Glutamatergic neuron (in vitro differentiated cells): ENCODE measurements at places on chromosomes 7 and 10.

GRCh38 chr10:121516093-121516865, 82.0 kb downstream of the FGFR2 start:
- no peak for DNase-seq

- no peak for DNase-seq
These were observed 141.9 kb downstream of the RPS24 start for GRCh38 chr10:78175444-78176015.

DNA sequence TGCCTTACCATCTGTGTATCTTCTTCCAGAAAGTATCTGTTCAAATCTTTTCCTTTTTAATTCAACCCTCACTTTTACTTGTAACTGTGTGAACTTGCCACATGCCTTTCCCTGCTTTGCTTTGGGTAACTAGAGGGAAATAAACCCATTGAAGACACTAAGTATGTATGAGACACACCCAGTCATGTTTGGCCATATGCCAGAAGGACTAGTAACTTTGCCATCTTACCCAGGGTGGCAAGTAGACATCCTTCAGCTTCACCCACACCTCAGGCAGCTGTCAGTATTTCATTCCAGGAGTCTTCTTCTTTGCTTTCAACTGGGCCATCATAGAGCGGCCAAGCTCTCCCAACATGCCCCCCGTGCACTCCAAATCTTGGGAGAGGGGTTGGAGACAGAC, 323.1 kb downstream of the TNS3 start:
- DNase-seq, result no peak

- DNase-seq, result no peak
These were observed 312.6 kb upstream of the BMPER start for GRCh38 chr7:33592718-33593117.

DNA sequence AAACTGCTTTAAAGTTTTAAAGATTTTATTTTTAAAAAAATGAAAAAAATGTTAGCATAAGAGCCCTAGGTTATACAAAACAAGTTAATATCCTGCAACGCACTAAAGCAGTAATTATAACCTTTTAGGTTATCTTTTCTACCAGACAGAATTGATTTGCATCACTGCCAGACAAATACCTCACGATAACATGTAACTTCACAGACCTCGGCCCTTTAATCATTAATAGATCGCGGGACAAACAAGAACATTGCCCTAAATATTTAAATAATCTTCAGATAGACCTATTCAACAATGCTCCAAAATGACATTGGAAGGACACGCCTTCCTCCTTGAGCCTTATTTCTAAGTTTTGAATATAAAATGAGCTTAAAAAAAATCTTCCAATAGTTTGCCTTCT, 23.8 kb upstream of the C7orf33 start:
- DNase-seq, result no peak

DNA sequence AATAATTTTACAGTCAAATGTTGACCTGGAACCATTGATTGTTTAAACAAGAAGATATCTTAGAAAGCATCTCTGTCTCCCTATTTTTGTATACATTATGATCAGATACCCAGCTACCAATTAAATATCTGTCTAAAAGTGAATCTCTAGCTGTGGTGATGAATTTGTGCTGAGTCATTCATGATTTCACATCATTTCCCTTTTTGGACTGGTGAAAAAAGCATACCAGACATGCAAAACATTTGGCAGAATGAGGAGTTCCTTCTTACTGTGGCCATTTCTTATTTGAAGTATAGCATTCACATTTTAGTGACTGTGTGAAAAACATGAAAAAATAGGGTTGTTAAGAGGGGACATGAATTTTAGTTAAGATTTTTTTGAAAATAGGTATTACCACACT, 98.0 kb upstream of the GATA3 start:
- DNase-seq, result no peak

DNA sequence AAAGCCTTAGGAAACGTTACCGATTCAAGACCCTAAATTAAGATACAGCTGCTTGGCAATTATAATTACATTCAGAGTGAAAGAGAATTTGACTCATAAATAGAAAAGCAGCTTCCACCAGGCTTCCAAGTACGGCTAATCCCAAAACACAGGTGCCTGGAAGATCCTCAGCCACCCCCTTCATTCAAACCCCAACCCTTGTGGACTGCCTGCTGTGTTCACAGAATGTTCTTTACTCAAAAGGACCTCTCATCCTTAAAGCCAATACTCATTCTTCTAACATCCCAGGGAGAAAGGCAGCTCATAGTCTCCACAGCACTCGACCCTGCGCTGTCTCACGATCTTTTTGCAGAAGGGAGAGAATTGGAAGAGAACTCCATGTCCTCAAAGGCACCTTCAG, 32.9 kb downstream of the RNF32 start:
- no peak for DNase-seq

GRCh38 chr7:41142904-41143473, 559.9 kb downstream of the INHBA start:
- no peak for DNase-seq

- DNase-seq, result no peak
These were observed 171.6 kb downstream of the HERPUD2 start for GRCh38 chr7:35523292-35523691.

- DNase-seq, result no peak
These were observed 32.4 kb upstream of the MTPN start for GRCh38 chr7:136009488-136010079.

DNA sequence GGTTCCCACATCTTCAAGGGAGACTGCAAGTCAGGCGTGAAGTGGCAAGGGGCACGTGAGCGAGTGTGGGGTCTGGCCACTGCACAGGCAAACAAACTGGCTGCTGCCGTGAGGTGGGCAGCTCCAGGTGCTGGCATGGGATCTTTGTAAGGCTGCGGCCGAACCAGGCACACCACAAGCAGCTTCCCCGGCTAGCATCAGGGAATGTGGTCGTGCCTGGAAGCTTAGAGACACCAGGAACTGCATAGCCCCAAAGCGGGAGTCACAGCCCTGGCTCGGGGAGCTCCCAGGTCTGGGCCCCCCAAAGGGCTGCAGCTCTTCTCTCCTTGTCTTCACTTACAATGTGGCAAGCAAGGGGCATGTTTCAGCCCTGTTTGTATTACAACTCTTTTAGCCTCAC, 250.9 kb upstream of the DKK1 start:
- no peak for DNase-seq

GRCh38 chr10:66795866-66796265, 130.0 kb upstream of the LRRTM3 start:
- DNase-seq, result no peak

DNA sequence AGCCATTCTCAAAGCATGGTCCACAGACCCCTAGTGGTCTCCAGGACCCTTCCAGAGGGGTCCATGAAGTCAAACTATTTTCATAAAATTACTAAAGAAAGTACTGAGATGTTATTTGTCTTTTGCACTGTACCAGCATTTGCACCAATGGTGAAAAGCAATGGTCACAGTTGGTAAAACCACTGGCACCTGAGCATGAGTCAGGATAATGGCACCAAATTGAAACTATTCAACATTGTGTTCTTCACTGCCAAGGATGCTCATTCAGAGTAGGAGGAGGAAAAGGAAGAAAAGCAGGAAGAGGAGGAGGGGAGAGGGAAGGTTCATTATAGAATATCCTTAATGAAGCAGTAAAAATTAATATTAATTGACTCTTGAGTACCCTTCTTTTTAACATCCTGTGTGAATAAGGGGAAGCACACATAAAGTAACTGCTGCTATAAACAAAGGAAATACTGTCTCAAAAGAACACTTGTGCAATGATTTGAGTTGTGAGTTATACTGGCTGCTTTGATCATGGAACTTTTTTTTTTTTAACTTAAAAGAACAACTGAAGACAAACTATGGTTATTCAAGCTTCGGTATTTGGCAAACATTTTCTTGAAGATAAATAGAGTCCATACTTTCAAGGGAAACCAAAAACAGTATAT, 60.2 kb downstream of the MPP7 start:
- no peak for DNase-seq

GRCh38 chr10:62456611-62457101, 82.5 kb downstream of the ZNF365 start:
- DNase-seq, result no peak

DNA sequence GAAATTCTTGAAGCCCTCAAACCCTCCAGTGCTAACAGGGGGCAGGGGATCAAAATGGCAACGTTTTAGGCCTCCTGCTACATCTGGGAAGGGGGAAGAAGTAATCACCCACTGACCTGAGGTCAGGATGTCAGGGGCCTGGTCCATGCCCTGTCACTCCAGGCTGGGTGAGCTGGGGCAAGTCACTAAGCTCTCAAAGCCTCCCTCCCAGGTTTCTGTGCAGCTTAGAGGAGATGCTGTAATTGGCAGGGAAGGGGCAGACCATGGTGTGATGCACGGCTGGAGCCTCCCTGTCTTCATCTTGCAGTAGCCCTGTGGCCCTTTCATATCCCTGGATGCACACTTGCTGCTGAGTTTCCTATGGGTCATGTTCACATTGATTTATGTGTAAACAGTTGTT, 27.2 kb downstream of the LEP start:
- DNase-seq, result no peak

- DNase-seq, result no peak
These were observed 35.0 kb upstream of the DGKI start for GRCh38 chr7:137881607-137882260.

GRCh38 chr10:101660256-101660655, 34.7 kb downstream of the FBXW4 start:
- no peak for DNase-seq

DNA sequence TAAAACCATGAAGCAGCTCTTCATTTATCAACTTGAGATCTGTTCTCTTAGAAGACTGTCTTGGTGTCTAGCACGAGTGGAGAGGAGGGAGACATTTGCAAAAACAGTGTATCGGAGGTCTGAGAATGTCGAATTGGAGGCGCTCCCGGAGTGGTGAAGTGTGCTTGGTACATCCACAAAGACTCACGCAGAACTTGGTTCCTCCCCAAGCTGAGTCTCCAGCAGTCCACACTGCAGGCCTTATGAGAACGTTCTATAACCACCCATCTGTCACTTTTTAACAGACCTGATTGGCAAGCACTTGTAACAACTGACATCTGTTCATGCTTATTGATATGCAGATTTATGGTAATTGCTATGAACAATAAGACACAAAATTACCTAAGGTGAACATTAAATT, 261.6 kb downstream of the CELF2 start:
- DNase-seq, result no peak

DNA sequence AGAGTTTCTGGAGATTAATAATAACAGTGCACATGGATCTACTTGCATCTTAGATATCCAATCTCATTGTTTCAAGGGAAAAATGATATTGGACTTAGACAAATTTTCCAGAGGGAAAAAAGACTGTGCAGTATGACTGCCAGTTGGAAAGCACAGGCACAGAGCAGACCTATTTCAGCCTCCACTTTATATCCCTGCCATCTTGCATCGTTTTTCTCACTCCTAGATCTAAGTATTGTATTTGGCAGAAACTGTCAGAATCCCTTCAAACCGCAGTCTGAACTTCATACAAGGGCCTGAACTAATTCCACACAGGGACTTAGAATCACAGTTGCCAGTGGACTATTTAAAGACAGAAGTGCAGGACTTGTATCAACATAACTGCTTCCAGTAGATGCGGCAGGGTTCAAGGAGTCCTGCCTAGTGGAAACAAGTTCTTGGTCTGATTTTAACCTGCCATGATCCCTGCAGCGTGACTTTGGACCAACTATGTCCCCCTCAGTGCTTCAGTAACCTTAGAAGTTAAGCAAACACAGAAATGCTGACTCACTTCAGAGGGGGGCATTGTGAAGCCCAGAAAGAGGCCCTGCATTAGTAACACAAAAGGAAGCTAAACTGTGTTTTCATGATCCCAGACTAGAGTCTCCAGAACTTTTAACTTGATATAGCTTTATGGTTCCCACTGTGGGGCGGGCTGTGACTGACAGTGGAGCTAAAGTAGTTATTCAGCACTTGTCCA, 95.7 kb upstream of the PALS2 start:
- no peak for DNase-seq

GRCh38 chr10:73646598-73647041, 5.3 kb upstream of the MYOZ1 start:
- DNase-seq, result no peak

GRCh38 chr10:29257106-29257783, 31.6 kb upstream of the LYZL1 start:
- no peak for DNase-seq

- no peak for DNase-seq
These were observed 37.0 kb upstream of the DNAJB6 start for GRCh38 chr7:157299613-157300368.

DNA sequence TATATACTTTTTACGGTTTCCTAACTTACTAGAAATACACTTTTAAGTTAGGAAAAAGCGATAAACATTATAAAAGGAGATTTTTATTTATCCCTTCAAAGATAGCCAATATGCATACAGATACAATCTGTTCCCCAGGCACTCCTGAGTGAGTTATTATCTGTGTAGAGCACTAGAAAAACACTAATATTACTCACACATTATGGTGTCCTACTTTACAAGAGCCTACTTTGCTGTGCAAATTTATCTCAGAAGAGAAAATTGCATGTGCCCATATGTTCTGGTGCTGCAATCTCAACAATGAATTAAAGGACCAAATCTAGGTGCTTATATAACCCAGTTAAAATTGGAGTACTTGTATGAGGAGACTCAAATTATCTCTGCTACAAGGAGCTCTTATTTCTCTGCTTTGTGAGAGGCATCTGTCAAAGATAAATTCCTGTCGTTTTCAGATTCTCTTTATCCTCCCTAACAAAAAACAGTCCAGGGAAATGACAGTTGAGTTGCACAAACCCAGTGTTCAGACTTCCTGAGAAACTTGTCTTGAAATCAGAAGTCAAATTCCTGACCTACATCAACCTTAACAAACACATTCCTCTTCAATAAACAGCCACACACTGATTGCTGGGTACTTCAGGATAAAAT, 28.9 kb downstream of the CPA1 start:
- no peak for DNase-seq

DNA sequence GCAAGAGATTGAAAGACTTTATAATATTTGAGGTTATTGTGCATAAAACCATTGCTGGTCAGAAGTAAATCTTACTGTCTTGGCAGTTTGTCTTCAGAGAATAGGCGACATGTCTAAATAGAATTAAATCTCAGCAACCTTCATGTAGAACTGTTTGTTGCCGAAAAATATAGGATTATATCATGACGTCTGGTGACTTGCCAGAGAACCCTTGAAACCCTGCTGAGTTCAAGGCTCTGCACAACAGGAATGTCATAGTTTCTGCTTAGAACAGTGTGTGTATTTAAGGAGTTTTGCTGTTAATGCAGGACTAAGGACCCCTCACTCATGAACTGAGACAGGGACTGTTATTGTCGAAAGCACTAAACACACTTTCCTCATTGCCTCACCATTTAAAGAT, 206.4 kb upstream of the ETV1 start:
- no peak for DNase-seq

- DNase-seq, result no peak
These were observed 40.0 kb upstream of the PFKFB3 start for GRCh38 chr10:6162589-6163356.

DNA sequence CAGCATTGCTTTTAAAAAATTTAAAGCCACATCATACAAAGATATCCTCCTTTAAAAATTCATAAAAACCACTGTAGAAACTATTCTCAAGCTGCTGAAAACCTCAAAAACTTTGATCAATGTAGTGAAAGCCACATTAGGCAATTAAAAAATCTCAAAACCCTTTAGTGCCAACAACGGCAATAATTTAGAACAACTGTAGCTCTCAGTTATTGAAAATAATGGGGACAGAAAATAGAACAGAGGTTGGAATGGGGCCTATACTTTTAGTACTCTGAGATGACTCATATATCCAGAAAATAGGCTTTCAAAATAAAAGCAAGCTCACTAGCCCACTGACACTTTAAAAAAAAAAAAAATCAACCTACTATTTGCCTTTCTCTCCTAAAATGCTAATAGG, 87.5 kb downstream of the GSAP start:
- no peak for DNase-seq
